ENCODE measurements at places on chromosomes 3 and 15. TPM values are rescaled to one million over a fixed set of nuclear protein-coding genes. Genes with fewer than 3 reads are reported as not detected.

GRCh38 chr3:152338159-152338720 lies 69.5 kb downstream of the MBNL1 start:
- H3K27ac ChIP-seq = no peak overlapping the region
- no peak for DNase-seq
- peaks cover 9% of the 10 kb centered on the region for H3K36me3 ChIP-seq
- H3K4me3 ChIP-seq = no peak overlapping the region
- H3K27me3 ChIP-seq = no peaks in the 10 kb centered on the region

DNA sequence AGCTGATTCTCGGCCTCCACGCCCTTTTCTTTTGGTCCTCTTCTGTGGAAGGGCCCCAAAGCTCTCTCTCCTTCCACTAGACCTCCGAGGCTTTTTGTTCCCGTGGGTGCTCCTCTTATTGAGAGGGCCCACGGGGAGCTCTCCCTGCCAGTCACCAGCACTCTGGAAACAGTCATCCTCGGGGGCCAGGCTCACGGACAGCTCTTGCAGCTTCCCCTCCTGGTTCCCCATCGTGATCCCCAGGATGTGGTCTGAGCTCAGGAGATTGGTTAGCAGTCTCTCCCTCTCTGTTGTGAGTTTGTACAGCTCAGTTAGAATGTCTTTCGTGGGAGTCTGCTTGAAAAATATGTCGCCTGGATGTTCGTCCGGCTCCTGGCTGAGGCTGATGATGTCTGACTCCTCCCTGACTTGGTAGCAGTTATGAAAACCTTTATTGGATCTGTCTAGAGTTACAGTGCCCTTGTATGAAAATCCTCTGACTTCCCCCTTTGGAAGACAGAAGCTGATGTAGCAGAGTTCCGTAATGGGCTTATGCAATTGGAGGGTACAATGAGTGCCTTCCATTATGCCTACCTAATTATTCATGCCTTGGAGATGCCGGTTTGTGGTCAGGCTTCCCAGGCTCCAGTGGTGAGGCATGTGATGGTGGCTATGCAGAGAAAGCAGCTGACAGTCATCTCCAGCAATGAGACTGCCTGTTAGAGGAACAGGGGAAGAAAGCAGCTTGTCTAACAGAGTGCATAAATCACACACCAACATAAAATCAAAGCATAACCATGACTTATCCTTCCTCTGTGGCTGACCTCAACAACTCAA lies 40.0 kb downstream of the FMN1 start:
- H3K4me3 ChIP-seq = no peak overlapping the region
- no peaks in the 10 kb centered on the region for H3K36me3 ChIP-seq
- no peak overlapping the region for H3K27ac ChIP-seq
- H3K4me1 ChIP-seq = no peaks in the 10 kb centered on the region
- H3K27me3 ChIP-seq = peaks cover 8% of the 10 kb centered on the region
- DNase-seq = no peak

DNA sequence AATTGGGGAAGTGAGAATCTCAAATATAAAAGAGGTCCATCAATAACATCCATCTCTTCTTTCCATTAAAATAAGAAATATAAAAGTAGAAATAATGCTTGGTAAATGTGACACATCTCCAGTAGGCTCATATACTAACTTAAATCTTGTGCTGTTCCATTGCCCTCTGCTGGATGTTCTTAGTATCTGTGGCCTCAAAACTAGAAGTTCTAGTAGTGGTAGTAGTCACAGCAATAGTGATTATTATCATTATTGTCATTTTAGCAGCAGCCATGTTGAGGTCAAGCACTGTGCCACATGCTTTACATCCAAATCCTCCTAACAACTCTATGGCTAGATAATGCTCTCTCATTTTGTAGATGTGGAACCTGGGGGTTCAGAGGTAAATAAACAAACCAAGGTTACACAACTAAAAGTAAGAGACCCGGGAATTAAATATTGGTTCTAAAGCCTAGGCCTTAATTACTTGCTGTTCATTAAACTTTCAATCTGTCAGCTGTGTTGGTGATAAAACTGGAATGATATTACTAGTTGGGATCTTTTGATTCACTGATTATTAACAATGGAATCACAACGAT lies 20.2 kb upstream of the BTLA start:
- H3K4me3 ChIP-seq = no peak overlapping the region
- H3K4me1 ChIP-seq = peaks cover 4% of the 10 kb centered on the region
- no peaks in the 10 kb centered on the region for H3K36me3 ChIP-seq
- peak overlapping the region; percentile 54 for H3K27ac ChIP-seq

- H3K36me3 ChIP-seq = no peaks in the 10 kb centered on the region
- DNase-seq = no peak
- H3K27me3 ChIP-seq = no peaks in the 10 kb centered on the region
- H3K27ac ChIP-seq = no peak overlapping the region
- H3K4me3 ChIP-seq = no peak overlapping the region
- peaks cover 9% of the 10 kb centered on the region for H3K4me1 ChIP-seq
Observed at GRCh38 chr3:48739955-48740823, 23.2 kb upstream of the IP6K2 start.

DNA sequence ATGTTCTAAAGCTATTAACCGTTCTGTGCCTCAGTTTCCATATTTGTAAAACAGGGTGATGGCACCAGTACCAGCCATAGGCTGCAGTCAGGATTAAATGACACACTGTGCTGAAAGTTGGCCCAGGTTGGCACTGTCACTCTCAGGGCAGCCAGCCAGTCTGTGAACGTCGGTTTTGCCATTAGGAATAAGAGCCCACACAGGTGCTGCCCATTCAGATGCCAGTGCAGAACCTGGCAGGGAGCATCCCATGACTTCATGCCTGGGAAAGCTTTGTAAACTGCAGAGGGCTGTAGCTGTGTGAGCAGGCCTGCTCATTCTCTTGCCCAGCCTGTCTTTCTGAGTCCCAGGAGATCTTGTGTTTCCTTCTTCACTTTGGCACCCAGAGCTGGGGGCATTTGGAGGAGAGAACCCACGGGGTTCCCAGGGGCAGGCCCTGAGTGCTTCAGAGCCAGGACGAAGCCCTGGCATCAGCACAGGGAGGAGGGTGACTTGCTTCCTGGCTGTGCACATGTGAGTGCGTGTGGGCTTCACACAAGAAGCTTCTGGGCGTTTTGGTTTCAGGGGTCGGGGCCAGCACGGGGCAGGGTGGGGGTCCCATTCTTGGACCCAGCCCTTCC lies 46.9 kb downstream of the ZNF710 start:
- H3K27me3 ChIP-seq = no peaks in the 10 kb centered on the region
- peaks cover 17% of the 10 kb centered on the region for H3K4me1 ChIP-seq
- DNase-seq = no peak

DNA sequence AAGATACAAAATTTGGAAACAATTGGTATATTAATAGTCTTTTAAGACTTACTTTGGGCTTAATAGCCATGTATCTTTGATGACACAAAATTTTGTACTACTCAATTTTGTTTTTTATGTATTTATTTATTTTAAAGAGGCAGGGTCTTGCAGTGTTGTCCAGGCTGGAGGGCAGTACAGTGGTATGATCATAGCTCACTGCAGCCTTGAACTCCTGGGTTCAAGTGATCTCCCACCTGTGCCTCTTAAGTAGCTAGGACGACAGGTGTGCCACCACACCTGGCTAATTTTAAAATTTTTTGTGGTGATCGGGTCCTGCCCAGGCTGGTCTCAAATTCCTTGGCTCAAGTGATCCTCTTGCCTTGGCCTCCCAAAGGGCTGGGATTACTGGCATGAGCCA lies 6.5 kb downstream of the SPRED1 start:
- H3K4me3 ChIP-seq = no peak overlapping the region
- no peaks in the 10 kb centered on the region for H3K4me1 ChIP-seq
- DNase-seq = no peak
- no peaks in the 10 kb centered on the region for H3K27me3 ChIP-seq
- H3K36me3 ChIP-seq = no peaks in the 10 kb centered on the region

The PIF1 gene
- 28.7 TPM for polyA plus RNA-seq

GRCh38 chr3:139778682-139779233 lies 101.0 kb upstream of the NMNAT3 start:
- no peaks in the 10 kb centered on the region for H3K4me1 ChIP-seq
- DNase-seq = no peak
- no peak overlapping the region for H3K27ac ChIP-seq
- H3K36me3 ChIP-seq = no peaks in the 10 kb centered on the region
- H3K4me3 ChIP-seq = no peak overlapping the region

The DMXL2 gene
- polyA plus RNA-seq = 7.8 TPM

- H3K4me3 ChIP-seq = no peak overlapping the region
- no peaks in the 10 kb centered on the region for H3K36me3 ChIP-seq
- no peaks in the 10 kb centered on the region for H3K4me1 ChIP-seq
- no peak overlapping the region for H3K27ac ChIP-seq
- DNase-seq = no peak
- no peaks in the 10 kb centered on the region for H3K27me3 ChIP-seq
Observed at GRCh38 chr3:64650715-64651114, 37.1 kb downstream of the ADAMTS9 start.

The GPR176 gene
- not detected for polyA plus RNA-seq

DNA sequence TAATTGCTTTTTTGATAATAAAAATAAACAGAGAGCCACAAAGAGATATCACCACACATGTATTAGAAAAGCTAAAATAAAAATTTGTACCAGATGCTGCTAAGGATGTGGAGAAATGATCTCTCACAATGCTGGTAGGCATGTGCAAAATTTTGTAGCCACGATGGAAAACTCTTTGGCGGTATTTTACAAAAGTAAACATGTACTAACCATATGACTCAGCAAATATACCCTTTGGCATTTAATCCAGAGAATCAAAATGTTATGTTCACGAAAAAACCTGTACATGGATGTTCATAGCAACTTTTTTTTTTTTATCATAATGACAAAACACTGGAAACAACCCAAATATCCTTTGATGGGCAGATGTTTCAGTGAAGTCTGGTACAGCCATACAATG lies 261.2 kb downstream of the LPP start:
- no peaks in the 10 kb centered on the region for H3K36me3 ChIP-seq

DNA sequence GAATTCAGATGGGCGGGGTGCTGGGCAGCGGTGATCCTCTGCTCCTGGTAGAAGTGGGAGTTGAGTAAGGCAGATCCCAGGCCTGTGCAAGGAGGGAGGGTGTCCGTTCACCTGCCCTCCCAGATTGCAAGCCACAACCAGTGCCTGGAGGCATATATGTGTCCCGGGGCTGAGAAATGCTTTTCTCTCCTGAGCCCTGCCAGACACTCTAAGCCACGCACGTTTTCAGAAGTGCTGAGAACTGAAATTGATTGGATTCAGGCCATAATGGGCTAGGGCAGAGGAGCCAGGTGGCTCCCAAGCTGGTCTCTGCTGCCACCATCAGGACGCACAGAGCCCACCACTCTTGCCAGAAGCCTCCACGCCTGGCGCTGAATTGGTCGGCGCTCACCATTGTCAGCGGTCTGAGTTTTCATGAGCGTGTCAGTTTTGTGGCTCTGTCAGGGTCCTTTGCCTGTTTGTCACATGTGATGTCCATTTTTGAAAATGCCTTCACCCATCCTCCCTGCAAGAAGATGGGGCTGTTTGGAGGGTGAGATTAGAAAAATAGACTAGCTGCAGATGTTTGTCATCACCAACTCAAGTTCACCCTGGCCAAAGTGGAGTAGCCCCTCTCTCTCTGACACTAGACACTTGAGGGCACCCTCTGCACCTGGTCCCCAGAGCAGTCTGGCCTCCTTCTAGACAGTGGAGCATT lies 15.4 kb upstream of the BFSP2 start:
- H3K27me3 ChIP-seq = no peaks in the 10 kb centered on the region
- no peaks in the 10 kb centered on the region for H3K36me3 ChIP-seq
- no peaks in the 10 kb centered on the region for H3K4me1 ChIP-seq
- no peak overlapping the region for H3K4me3 ChIP-seq
- no peak for DNase-seq

The HHLA2 gene
- polyA plus RNA-seq = 0.54 TPM

- no peaks in the 10 kb centered on the region for H3K27me3 ChIP-seq
- H3K4me3 ChIP-seq = no peak overlapping the region
- peak; percentile 71 for DNase-seq
- H3K4me1 ChIP-seq = peaks cover 71% of the 10 kb centered on the region
- no peaks in the 10 kb centered on the region for H3K36me3 ChIP-seq
Observed at GRCh38 chr3:45864760-45865519, 21.4 kb upstream of the CCR9 start.

DNA sequence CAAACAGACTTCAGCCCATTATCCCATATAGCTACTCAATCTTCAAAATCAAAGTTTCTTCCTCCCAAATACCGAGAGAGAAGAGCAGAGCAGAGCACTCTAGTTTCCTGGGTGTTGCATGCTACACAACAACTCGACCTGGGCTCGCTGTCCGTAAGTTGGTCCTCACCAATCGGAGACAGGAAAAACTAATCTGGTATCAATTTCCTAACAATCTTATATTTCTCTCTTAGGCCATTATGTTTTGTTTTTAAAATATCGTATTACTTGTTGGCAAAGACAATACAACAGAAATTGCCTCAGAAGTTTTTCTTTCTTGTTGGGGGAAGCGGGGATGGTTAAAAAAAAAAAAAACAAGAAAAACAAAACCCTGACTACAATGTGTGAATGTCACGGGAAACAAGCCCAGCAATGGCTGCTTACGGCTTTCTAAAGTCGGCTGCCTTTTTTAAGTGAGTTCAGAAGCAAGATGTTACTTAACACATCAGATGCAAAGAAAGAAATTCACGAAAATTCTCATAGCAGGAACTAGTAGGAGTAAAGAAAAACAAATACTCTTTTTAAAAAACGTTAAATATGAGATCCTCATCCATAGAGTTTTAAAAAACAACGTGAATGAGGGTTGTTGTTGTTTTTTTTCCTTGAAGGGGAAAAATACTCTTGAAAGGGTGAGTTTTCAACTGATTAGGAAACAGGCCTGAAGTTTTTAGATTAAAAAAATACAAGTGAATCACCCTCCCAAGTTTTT lies 1.9 kb downstream of the VGLL4 start:
- no peak for DNase-seq
- no peaks in the 10 kb centered on the region for H3K27me3 ChIP-seq
- H3K27ac ChIP-seq = peak overlapping the region; percentile 98
- peak overlapping the region; percentile 86 for H3K4me3 ChIP-seq

DNA sequence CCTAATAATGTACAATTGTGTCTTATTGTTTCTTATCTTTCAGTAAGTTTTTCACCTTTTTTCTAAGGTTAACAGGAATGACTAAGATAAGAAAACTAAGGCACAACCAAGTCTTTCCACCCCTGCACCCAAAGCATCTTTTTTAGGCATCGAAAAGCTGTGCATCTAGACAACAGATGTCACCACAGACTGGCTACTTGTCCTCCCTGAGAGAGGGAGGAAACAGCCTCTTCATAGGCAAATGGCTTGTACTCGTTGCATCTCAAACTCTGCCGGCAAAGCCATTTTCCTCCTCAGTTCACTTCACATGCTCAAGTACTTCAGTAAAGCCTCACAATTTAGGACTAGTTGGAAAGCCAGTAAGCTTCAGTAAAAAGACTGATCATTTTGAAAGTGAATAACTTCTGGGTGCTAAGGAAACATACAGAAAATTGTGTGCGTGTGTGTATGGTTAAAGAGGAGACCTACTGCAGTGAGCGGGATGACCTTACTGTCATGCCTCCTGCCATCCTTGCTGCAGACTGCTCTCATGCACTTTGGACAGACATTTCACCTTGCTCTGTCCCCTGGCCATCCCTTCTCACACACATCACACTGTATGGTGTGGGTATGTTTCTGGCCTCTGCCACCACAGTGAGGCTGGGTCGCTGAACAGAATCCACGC lies 36.5 kb upstream of the HACD2 start:
- no peak for DNase-seq
- H3K4me3 ChIP-seq = no peak overlapping the region
- H3K36me3 ChIP-seq = no peaks in the 10 kb centered on the region
- H3K27me3 ChIP-seq = no peaks in the 10 kb centered on the region
- no peak overlapping the region for H3K27ac ChIP-seq
- H3K4me1 ChIP-seq = no peaks in the 10 kb centered on the region

The CCDC39 gene
- 0.29 TPM for polyA plus RNA-seq

Measured in GM12878 (cell line).